ENCODE measurements at places on chromosomes 16 and 17.

DNA sequence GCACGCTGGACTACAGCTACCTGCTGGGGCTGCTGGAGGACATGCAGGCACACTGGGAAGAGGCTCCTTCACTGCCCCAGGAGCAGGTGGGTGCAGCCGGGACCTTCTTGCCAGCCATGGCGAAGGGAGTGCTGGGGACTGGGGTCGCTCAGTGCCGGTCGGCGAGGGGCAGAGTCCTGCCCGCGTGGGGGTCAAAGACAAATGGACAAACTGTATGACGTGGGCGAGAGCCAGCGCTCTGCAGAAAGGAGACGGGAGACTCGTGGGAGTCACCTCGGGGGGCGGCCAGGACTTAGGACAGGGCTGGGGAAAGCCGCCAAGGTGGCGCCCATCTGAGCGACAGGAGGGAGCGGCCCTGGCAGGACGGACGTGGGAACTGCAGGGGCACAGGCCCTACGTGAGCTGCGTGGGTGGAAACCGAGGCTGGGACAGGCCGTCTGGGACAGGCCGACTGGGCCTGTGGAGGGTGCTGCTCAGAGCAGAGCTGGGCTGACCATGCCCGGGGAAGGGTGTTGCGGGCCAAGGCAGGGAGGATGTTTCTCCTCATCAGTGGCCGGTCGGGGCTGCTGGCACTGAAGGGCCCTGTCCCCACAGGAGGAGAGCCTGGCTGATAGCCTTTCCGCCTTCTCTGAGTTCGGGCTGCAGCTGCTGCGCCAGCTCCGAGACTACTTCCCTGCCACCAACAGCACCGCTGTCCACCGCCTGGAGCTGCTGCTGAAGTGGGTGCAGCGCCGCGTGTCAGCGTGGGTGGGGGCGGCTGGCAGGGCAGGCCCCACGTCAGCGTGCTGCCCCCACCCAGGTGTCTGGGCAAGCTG lies 8.0 kb downstream of the TSR3 start:
- no peak for DNase-seq

DNA sequence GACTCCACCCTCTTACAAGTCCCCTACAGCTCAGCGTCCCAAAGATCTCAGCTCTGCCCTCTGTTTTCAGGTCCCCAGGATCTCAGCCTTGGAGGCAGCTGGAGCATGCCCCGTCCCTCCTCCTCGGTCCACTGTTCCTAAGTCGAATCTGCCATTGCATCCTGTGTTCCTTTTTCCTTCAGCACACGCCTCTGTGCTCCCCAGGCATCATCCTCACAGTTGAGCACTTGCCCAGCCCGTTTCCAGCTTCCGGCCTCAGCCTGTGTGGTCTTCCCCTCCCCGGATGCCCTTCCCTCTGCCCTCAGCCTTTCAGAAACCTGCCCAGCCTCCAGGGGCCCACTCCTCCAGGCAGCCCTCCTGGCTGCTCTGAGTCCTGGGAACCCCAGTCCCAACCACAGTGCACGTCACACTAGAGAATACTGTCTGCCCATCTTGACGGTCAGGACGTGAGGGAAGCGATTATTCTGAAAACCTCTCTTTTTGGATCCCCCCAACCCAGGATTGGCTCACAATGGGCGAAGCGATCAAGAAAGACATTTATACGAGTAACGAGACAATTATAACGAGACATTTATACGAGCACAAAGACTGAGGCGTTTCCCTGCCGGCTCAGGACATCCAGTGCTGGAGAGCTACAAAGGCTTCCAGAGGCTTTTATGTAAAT lies 41.4 kb downstream of the RPH3AL start:
- no peak for DNase-seq

- DNase-seq = no peak
These were observed 3.7 kb upstream of the SLC16A11 start for GRCh38 chr17:7047566-7047965.

DNA sequence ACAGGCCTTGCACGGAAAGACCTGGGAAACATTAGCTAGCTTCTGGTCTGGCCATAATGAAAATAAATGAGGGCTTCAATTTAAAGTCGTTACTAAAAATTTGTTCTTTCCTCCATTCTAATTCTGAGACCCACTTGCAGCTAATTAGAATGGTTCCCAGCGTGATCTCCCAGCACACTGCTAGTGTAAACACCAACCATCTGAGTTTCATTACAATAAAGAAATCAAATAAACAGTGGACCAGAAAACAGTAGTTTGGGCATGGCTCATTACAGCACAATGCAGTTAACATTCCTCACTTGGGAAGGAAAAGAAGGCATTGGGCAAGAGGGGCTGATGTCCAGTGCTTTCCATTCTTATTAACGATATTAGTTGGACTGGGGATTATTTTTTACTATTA lies 410.9 kb upstream of the SOX9 start:
- peak; percentile 20 for DNase-seq

DNA sequence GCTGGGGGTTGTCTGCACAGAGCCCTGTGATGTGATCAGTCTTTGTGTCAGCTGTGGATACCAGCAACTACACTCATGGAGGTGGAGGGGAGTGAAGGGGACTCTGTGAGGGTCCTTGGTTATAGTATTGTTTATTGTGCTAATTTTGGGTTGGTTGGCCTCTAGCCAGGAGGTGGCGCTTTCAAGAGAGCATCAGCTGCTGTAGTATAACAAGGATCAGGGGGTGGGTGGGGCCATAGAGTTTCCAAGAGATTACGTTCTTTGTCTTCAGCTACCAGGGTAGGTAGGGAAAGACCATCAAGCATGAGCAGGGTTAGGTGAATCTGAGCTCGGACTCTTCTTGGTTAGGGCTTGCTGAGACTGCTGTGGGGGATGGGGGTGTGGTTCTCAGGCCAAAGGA lies 97.1 kb upstream of the HS3ST3A1 start:
- no peak for DNase-seq

- DNase-seq = no peak
These were observed 10.1 kb downstream of the CYB5D1 start for GRCh38 chr17:7867881-7868329.

DNA sequence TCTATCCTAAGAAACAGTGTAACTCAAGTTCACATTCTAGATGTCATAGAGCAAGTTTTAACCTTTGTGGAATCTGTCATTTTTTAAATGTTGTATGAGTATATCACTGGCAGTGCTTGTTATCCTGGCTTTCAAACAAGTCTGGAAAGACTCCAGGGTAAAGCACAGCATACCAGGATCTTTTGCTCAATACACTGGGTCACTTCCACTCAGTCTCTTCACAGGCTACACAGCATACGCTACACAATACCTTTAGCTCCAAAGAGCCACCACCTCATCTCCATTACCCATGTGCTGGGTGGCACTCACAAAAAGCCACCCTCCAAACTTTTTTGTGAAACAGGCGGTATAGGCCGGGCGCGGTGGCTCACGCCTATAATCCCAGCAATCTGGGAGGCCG lies 69.5 kb downstream of the PARN start:
- no peak for DNase-seq

GRCh38 chr17:21680366-21680765 lies 12.0 kb upstream of the KCNJ18 start:
- DNase-seq = no peak

DNA sequence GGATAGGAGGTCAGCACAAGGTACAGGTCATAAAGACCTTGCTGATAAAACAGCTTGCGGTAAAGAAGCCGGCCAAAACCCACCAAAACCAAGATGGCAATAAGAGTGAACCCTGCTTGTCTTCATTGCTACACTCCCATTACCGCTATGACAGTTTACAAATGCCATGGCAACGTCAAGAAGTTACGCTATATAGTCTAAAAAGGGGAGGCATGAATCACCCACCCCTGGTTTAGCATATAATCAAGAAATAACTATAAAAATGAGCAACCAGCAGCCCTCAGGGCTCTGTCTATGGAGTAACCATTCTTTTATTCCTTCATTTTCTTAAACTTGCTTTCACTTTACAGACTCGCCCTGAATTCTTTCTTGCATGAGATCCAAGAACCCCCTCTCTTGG lies 1.0 kb upstream of the HSBP1 start:
- no peak for DNase-seq

DNA sequence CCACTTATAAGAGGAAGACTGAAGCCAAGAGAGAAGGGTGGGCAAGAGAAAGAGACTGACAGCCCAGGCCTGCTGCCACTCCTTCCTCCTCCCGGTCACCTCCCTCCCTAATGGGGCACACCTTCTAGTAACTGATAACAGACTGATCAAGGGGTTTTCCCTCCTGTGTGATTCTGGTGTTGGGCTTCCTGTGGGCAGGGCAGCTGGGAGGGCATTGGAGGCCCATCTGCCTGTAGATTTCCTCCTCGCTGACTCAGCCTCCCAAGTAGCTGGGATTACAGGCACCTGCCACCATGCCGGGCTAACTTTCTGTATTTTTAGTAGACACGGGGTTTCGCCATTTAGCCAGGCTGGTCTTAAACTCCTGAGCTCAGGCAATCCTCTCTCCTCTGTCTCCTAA lies 16.2 kb downstream of the CA4 start:
- DNase-seq = no peak

DNA sequence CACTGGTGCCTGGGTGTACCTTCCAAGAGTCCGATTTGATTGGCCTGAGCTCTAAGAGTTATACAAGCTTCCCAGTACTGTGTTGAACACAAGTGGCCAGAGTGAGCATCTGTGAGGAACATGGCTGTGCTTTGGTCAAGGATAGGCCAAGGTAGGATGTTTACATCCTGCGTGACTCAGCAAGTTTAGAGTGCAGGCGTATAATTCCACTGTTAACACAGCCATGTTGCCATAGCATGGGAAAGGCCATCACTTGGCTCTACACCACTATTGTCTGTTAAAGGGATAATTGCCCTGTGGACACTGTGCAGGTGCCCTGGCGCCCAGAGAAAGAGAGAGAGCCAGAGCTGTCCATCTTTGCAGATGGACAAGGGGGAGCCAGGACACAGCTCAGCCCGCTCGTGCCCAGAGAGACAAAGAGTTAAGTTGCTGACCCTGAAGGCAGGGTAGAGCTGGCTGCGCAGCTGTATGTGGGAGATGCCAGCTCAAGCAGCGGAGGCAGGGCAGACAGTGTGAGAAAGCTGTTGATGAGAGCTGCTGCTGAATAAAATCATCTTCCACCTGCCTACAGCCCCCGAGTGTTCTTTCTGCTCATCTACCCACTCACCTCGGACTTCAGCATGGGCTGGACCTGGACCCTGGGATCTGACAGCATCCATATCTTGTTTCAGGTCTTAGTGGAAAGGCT lies 11.7 kb downstream of the CFAP52 start:
- DNase-seq = no peak

DNA sequence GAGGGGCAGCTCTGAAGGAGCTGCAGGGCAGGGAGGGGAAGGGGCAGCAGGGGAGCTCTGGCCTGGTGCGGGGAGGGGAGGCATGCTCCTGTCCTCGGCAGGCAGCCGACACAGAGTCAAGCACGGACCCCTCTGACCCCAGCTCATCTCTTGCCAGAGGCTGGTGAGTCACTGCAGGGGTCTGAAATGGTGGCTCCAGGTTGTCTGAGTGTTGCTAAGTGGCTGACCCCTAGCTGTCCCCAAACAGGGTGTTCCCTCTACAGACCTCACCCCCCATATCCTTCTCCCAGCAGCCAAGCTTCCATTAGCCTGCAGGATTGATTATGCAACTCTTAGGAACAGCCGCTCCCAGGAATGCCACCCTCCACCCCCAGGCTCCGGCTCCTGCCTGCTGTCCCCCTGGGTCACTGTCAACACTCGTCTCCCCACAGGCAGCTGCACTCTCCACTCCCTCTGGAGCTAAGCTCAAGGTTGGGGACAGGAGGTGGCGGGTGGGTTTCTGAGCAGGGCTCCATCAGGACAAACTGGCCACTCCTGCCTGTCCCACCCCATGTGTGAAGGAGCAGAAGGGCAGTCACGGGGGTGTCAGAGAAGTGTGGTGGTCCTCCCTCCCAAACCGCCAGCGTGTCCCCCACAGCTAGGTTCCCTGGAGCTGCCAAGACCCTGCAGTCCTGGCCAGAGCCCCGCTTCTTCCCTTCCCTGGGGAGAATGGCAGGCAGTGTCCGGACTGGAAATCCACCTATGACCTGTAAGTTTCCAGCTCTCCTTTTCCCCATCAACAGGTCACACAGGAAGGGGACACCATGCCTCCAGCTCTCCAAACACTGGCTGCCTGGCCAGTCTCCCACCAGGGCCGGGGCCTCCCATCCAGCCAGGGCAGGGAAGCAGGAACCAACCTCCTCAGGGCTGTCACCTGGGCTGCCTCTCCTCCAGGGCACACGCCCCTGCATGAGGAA lies 1.0 kb downstream of the MYLK3 start:
- peak; percentile 16 for DNase-seq

GRCh38 chr17:57970710-57971109 lies 15.5 kb upstream of the CUEDC1 start:
- peak; percentile 42 for DNase-seq

- DNase-seq = peak; percentile 39
These were observed 256.9 kb downstream of the C16orf95 start for GRCh38 chr16:87060034-87060986.

DNA sequence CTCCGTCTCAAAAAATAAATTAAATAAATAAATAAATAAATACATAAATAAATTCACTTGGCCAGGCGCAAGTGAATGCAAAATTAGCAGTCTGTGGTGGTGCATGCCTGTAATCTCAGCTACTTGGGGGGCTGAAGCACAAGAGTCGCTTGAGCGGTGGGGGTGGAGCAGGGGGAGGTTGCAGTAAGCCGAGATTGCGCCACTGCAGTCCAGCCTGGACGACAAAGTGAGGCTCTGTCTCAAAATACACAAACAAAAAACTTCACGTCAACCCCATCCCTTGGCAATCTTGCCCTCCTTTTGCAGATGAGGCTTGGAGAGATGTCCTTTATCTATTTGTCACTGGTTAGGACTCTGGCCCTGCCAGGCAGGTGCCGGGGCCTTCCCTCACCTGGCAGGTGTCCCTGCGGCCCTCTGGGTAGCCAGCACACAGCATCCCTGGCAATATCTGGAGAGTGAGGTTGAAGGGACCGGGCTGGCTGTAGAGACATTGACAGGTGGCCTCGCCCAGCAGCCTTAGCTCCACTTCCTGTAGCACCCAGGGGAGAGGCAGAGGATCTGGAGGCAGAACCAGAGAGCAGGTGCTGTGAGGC lies 4.4 kb downstream of the PRSS36 start:
- DNase-seq = no peak

- no peak for DNase-seq
These were observed 20.6 kb upstream of the B4GALNT2 start for GRCh38 chr17:49111934-49112333.
